ENCODE measurements at places on chromosomes 12 and 14. TPM values are rescaled to one million over a fixed set of nuclear protein-coding genes. Genes with fewer than 3 reads are reported as not detected.

DNA sequence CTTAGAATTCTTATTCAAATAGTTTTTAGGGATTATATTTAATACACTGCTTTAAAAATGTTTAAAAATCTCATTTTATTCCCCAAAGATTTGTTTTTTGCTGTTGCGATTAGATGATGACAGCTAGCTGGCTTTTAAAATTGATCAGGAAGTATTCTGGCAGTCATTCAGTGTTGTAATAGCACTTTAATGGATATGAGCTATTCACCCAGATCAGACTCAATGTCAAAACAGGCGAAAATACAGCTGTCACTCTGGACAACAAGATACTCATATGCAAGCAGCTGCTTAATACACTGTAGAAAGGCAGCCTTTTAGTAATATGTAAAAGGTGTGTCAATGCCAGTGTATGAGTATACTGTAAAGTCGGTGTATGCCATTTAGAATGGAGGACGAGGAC is 91.7 kb downstream of the NPAS3 start:
- no peak for DNase-seq

GRCh38 chr12:108348842-108349241 is 9.7 kb upstream of the CMKLR1 start:
- no peak for DNase-seq

WDHD1 gene
- 31.2 TPM for total RNA-seq

DNA sequence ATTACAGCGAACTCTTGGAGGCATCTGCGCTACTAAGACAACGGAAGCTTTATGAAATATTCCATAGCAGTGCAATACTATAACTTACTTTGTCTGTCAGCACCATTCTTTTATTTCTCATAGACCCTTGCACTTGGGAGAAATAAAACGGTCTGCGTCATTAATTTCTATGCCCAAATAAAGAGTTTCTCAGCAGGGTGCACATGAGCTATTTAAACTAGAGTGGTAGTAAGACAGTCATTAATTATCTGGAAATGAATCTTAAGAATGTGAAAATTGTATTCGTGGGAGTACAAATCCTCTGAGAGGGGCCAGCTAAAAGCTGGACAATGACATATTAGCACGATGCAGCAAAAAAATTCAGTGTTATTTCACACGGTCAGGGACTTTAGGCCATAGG is 903.4 kb upstream of the FOXG1 start:
- no peak for DNase-seq

DNA sequence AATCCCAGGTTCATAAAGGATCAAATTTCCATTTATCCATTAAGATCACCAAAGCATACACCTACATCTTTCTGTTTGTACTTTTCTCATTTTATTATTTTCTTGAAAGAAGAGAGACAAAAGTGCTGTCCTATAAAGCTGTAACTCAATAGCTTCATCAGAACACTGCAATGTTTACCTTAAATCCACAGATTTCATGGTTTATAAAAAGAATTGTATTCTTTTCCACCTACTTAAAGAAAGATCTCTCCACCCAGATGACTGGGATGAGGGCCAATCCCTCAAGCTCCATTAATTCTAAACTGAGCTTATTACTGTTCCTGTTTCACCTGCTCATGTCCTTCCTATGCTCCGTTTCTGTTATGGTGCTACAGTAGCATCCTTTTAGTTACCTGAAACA is 470.6 kb downstream of the BCAT1 start:
- no peak for DNase-seq

RNASE13 gene
- total RNA-seq, result not detected

OXA1L gene
- 250 TPM for total RNA-seq

PIANP gene
- not detected for total RNA-seq

DNA sequence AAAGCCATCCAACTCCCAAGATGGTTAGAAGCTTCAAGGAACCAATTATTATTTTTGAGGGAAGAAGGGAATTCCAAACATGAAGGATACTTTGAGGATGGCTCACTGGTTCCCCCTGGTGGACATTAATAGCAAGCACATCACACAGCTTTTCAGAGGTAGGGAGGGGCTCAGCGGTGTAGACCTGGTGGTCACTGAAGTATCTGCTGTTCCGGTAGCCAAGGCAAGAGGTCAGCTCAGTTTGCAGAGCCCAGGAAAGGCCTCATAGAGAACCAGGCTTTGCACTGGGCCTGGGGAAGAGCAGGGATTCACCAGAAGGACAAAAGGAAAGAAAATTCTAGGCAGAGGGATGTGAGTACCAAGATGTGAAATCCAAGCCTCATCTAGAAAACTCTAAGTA is 118.7 kb downstream of the KSR2 start:
- peak; percentile 62 for DNase-seq

- DNase-seq, result no peak
These were observed 495.2 kb upstream of the GARIN6 start for GRCh38 chr12:99152337-99152736.

KSR2 gene
- 0.04 TPM for total RNA-seq

GRCh38 chr14:75341620-75342019 is 63.0 kb downstream of the FOS start:
- no peak for DNase-seq

DNA sequence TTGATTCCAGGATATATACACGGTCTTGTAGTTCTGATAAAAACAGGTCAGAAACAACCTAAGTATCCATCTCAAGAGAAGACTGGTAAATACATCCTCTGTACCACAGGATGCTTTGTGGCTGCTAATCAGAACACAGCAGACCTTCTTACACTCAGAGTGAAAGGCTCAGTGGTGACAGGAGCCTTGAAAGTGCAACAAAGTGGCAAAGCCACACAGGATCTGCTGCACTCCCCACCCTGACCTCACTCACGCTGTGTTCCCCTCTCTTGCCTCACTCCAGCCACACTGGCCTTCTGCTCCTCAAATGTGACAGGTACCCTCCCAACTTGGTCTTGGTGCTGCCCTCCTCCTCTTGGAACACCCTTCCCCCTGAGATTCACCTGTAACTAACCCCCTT is 98.1 kb upstream of the GRIP1 start:
- no peak for DNase-seq

- no peak for DNase-seq
These were observed 12.3 kb downstream of the SH2B3 start for GRCh38 chr12:111417784-111418593.

DNA sequence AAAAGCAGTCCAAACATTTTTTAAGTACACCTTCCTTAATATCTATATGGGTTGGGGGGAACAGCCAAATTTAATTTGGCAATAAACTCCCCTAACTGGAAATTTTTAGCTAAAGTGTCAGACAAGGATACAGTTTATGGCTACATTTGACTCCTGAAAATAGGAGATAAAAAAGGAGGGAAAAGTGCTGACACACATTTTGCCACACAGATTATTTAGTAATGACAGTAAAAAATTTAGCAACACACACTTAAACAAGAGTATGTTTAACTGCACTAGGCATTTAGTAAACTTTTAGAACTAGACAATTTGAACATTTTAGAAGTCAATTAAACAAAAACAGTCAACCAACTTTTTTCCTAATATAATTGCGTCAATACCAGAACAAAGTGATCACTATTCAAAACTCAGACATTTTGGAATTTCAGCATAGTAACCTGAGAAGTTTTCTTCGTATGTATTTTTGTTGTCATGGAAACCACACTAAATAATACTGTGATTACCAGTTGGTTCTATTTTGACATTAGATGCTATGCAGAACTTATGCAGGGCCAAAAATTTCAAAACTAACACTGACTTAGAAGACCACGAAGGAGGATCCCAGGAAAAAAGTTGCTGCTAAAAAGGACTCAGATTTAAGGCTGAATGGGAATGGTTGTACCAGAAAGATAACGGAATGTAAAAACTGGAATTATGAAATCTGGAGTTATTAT is 13.4 kb downstream of the GMFB start:
- DNase-seq, result no peak

SPPL3 gene
- total RNA-seq, result 5.4 TPM

DNAL1 gene
- total RNA-seq, result 11.7 TPM

DNA sequence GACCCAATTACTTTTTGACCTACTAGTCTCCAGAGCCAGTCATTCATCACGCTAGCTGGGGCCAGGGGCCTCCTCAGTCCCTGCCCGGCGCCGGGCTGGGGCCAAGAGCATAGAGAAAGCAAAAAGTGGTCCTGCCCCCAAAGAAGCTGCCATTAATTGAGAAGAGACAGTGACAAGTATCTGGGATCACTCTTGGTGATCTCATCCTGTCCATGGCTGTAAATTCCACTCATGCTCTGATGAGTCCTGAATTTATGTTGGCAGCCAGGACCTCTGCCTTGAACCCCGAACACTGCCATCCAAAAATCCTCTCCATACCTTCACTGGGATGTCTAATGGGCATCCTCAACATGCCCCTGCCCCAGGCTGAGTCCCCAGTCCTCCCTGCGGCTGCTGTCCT is 34.4 kb upstream of the DLK1 start:
- DNase-seq, result no peak

- DNase-seq, result no peak
These were observed 29.9 kb downstream of the PLEKHG7 start for GRCh38 chr12:92732716-92733115.

DNA sequence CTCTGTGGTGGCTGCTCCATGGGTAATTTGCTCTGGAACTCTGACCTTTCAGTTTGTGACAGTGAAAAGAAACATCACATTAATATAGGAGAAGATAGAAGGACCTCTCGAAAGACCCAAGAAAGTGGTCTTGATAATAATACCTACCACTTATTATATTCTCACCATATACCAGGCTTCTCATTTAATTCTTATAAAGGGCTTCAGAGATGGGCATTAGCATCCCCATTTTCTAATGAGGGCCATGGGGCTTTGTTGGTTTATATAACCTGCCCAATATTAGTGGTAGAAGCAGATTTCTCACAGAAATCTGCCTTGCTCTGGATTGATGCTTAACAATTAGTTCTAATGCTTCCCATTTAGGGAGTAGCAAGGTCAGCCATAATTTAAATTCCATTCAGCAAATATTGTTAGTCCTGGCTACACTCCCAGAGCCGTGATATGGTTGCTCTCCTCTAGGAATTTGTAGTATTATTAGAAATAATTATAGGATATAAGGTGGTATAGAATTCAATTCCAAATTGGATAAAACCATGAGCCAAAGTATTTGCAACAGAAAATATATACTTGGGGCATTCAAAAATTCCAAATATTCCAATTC is 7.4 kb upstream of the AMIGO2 start:
- no peak for DNase-seq

DNA sequence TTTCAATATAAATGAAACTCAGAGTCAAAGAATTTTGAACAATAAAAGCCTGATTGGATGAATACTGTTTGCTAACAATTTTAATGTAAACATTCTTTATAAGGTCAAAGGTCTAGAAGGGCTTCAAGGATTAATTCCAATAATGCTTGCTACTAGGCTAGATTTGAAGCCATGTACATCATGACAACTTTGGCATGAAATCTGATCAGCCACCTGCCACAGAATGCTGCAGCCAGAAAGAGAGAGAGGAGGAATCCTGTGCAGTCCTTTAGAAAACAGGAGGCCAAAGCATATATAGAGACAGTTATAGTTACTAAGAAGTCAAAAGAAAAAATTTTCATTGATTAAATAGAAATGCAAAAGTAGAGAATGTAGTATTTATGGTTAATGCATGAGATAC is 47.1 kb downstream of the ABCD2 start:
- no peak for DNase-seq

GRCh38 chr12:80142640-80143039 is 43.3 kb downstream of the OTOGL start:
- DNase-seq, result no peak

DNA sequence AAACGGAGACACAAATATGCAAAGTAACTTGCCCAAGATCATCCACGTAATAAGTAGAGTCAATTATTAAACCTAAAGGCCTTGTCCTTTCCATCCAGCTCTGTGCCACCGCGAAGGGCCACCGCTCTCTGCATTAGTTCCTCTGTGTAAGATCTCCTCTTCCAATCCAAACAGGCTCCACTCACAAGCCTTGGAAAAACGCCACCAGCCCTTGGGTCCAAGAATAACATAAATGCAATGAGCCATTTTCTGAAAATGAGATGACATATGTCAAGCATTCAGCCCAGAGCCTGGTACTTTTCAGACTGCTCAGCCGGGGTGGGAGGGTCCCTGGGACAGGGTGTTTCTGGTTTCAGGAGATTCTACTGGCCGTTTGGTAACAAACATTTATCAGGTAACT is 30.0 kb downstream of the DGLUCY start:
- DNase-seq, result no peak

- no peak for DNase-seq
These were observed 211.5 kb upstream of the C14orf180 start for GRCh38 chr14:104367866-104368750.

DNA sequence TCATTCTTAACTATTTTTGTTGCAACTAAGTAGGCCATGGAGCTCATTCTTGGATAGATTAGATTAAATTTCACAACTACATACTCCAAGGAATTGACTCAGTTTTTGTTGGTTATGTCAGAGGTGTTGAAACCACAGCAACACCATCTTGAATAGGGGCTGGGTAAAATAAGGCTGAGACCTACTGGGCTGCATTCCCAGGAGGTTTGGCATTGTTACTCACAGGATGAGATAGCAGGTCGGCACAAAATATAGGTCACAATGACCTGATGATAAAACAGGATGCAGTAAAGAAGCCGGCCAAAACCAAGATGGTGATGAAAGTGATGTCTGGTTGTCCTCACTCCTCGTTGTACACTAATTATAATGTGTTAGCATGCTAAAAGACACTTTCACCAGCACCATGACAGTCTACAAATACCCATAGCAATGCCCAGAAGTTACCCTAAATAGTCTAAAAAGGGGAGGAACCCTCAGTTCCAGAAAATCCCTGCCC is 20.9 kb downstream of the DMAC2L start:
- no peak for DNase-seq

GSG1 gene
- not detected for total RNA-seq

- DNase-seq, result no peak
These were observed 15.8 kb upstream of the KRT7 start for GRCh38 chr12:52217223-52217622.

GRCh38 chr12:127685931-127686330 is 581.0 kb upstream of the TMEM132C start:
- DNase-seq, result no peak

DNA sequence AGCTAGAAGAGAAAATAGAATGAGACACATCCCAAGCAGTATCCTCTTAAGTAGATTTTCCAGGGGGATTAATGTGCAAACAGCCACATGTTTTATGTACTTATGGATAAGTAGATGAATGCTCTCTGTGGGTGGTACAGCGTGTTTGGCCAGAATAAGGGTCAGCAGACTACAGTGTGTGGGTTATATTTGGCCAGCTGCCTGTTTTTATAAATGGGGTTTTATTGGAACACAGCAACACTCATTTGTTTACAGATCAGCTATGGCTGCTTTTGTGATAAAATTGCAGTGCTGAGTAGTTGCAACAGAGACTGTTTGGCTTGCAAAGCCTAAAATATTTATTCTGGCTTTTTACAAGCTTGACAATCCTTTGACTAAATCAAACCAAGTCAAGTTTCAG is 780.2 kb upstream of the SEL1L start:
- no peak for DNase-seq
